ENCODE measurements at places on chromosomes 16 and 17.

DNA sequence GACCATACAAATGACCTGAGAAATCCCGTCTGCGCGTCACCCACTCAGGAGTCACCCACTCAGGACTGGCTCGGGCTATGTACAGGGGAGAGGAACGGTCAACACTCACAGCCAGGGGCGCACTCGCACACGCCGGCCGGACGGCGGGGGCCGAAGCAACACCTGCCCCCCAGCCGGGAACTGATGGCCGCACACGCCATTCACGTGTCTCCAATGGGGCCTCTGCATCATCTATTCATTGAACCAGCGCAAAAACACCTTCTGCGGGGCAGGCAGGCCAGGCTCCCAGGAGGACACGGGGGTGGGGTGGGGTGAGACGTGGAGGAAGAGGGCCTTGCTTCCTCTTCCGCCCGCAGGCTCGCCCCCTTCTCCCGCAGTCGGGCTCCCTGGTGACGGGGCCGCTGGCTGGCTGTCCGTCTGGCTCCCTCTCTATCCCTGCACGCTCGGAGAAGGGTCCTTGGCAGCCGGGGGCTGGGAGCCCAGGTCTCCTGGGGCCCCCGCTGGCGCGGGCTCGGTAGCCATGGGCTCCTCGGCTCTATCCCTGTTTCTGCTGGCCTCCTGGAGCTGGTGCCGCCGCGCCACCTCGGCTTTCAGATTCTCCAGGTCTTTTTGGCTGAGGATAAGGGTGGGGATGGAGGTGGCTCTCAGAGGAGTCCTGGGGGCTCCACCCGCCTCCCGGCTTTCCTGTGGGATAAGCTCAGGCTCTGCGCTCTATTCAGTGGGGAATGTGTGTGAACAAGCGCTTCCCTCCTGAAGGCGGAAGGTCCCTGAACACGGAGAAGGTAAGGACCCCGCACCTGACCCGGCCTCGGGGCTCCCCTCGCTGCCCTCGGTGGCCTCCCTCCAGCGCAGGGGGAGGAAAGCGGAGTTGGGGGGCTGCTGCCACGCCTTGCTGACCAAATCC, 21.1 kb downstream of the CLUH start:
- no peak for DNase-seq

DNA sequence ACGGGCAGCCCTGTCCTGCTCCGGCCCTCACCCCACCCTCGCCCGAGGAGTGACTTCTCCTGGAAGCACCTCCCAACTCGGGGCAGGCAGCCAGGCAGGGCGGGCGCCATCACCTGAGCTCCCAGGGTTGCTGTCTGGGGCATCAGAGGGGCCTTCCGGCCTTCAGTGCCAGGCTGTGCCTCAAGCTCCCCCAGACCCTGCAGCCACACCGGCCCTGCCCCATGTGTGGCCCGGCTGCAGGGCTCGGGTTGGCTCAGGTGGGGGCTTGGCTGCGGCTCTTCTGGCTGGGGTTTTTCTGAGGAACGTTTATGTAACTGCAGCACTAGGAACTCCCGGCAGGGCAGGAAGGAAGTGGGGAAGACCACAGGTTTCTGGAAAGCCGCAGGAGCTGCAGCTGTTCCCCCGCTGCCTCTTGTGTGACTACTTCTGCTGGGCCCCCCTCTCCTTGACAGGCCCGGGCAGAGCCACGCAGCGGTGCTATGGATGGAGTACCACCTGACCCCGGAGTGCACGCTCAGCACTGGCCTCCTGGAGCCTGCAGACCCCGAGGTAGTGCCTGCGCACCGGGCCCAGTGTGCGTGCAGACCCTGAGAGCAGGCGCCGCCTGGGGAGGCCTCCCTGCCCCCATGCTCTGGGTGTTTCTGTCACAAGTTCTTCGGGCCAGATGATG, 45.6 kb downstream of the PRMT7 start:
- peak; percentile 80 for DNase-seq

- peak; percentile 51 for DNase-seq
Observed at GRCh38 chr16:1538804-1539520, 5.5 kb downstream of the TMEM204 start.

DNA sequence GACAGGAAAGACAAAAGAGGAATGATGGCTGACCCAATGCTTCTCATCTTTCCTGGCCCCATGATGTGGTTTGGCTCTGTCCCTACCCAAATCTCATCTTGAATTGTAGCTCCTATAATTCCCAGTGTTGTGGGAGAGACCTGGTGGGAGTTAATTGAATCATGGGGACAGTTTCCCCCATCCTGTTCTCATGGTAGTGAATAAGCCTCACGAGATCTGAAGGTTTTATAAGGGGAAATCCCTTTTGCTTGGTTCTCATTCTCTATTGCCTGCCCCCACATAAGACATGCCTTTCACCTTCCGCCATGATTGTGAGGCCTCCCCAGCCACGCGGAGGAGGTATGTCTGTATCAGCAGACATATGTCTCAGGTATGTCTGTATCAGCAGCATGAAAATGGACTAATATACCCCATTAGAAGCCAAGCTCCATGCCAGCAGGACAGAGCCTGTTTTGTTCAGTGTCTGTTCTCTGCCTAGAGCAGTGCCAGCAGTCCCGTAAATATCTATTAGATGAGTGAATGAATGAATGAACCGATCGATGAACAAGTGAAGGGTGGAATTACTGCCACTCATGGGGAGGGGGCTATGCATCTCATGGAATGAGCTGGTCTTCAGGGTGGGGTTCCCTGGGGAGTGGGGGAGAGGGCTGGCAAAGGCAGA, 304.4 kb downstream of the SOX9 start:
- no peak for DNase-seq

DNA sequence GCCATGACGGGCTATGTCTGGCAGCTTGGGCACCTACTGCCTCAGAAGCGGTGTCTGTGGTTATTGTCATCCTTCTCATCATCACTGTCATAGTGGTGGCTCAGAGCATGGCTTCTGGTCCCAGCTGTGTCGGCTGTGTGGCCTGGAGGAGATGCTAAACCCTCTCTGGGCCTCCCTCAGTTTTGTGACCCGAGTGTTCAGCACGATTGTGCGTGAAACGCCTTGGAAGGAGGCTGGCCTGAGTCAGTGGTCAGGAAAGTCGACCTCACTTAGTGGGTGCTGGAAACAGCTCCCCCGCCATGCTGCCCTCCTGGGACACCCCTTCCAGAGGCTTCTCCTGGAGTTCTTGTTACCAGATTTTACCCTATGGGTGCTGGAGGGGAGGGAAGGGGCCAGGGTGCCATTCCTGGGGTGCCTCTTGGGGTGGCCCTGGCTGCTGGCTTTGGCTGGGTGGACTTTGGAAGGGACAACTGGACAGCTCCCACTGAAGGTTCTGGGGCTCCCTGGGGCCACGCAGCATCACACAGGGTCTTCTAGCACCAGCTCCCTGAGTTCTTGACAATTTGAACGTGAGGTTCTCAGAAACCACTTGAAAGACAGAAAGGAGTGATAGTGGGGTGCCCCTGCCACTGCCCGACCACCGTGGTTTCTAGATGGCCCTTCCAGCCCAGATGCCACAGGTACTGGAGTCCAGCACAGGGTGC, 226.5 kb upstream of the GSE1 start:
- DNase-seq = no peak

GRCh38 chr16:629185-629832, 1.5 kb upstream of the WFIKKN1 start:
- no peak for DNase-seq

GRCh38 chr17:77408284-77408683, 267.5 kb downstream of the SEC14L1 start:
- DNase-seq = no peak

DNA sequence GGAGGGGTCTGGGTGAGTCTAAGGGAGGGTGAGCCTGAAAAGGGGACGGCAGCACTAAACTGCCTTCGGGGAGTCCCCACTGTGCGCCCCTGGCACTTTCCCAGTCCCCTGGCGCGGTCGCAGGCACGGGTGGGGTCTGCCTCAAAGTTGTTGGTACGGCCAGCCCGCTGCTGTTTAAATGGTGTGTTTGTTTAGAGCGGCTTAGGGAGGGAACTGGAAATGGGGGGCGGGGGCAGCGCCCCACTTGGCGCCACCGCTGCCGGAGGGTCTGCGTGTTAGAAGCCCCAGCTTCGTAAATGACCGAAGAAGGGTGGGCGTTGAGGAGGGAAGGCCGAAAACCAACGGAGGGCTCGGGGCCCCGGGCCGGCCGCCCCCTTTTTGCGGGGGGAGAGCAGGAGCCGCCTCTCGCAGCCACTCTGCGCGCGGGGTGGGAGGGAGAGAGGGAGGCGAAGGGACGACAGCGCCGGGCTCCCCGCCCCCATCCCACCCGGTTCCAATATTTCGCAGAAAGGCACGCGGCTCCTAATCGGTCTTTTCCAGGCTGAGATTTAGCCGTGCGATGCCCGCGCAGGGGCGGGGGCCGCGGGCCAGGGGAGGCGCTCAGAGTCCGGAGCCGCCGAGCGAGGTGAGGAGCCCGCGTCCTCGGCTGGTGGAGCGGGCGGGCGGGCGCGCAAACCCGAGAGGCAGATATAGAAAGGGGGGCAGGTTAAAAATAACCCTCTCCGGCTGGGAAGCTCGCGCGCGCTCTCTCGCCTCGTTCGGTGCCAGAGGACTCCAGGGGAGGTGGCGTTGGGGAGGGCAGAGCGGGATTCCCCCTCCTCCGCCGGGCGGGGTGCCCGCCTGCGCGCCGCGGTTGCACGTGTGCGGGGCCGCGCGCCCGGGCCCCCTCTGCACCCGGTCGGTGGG, 54.9 kb downstream of the SREBF1 start:
- peak; percentile 46 for DNase-seq

DNA sequence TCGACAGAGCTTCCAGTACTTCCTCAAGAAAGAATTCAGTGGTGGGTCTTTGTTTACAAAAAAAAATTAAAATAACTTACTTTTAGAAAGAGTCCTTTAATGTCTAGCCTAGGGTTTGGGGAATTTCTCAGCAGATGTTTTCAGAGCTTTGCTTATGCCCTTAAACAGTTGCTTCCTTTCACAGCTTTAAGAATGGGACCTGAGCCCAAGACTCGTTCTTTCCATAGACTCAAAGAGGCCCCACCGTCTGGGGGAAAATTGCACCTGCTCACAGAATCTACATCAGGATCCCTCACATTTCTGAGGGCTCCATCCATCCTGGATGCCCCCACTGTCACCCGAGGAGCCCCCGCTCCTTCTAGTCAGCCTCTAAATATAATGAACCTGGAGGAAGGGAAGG, 60.0 kb downstream of the RGS9 start:
- DNase-seq = no peak

DNA sequence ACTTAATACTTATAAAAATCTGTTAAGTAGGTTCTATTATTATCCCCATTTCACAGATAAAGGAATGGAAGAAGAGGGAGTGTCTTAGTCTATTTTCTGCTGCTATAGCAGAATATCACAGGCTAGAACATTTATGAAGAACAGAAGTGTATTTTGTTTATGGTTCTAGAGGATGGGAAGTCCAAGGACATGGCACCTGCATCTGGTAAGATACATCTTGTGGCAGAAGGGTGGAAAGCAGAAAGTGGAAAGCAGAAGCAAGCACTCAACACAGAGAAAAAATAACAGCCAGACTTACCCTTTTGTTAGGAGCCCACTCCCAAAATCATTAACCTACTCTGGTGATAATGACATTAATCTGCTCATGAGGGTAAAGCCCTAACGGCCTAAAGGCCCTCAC, 422.4 kb downstream of the NPIPA8 start:
- no peak for DNase-seq

DNA sequence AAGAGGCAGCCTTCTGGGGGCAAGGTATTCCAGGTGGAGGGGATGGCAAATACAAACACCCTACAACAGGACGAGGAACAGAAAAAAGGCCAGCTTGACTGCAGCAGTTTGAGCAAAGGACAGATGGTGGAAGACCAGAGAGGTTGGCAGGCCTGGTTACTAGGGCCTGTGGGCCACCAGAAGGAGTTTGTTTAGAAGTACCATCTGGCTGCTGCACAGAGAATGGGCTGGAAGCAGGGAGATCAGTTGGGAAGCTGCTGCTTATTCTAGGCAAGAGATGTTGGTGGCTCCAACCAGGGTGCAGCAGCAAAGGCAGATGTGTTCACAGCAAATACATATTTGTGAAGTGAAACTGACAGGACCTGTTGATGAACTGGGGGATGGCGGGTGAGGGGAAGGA, 2.9 kb upstream of the YPEL2 start:
- no peak for DNase-seq

GRCh38 chr16:22618842-22619241, 108.2 kb downstream of the NPIPB5 start:
- no peak for DNase-seq

GRCh38 chr16:87550495-87550961, 51.8 kb upstream of the JPH3 start:
- DNase-seq = peak; percentile 71

DNA sequence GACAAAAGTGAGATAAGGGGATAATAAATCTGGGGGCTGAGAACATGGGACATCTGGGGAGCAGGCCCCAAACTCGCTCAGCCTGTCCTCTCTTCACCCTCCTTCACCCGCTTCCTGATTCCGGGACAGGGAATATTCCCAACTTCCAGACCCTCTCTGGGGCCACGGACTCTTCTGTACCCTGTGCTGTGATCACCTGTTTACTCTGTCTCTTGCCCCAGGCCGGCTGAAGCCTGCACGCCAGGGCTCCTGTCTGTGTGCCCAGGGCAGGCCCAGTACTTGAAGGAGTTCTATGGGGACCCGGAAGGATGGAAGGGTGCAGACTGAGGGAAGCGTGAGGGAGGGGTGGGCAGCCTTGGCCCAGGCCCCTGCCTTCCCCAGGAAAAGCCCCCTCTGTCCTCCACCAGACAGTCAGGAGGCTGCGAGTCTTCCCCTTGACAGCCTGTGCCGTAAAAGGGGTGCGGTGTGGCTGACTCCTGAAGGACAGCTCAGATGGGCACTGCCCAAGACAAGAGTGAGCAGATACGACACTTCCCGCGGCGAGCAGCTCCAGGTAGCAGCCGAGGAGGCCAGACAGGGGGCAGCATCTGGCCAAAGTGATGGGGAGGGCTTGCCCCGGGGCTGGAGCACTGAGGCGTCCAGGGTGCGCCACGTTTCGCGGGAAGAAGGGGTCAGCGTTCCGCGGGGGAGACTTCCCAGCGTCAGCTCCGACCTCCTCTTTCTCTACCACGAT, 1.0 kb upstream of the CCNF start:
- DNase-seq = no peak

DNA sequence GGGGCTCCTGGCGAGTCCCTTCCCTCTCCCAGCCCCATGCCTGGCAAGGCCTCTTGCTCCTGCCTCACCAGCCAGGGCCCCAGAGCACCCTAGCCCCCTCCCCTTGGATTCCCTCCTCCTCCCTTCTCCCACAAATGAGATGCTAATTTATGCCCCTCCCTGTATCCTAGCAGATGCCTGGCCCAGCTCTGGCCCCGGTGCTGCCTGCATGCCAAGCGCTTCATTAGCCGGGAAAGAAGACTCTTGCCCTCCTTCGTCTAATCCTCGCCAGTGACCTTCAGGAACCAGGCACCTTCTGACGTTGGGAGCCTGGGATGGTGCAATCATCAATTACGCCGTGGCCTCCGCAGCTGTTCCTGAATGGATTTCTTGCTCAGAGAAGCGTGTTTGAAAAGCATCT, 127.8 kb downstream of the SDK2 start:
- no peak for DNase-seq

- no peak for DNase-seq
Observed at GRCh38 chr17:35577830-35578196, 558 bp downstream of the PEX12 start.

Measured in activated T-cell treated with anti-CD3 and anti-CD28 coated beads, Interleukin-2, amount 50 U/mL, for 48 hours (primary cell).